ENCODE measurements at places on chromosomes 3 and 15.

- no peak for DNase-seq
These were observed 203.3 kb upstream of the IL12A start for GRCh38 chr3:159785273-159785708.

DNA sequence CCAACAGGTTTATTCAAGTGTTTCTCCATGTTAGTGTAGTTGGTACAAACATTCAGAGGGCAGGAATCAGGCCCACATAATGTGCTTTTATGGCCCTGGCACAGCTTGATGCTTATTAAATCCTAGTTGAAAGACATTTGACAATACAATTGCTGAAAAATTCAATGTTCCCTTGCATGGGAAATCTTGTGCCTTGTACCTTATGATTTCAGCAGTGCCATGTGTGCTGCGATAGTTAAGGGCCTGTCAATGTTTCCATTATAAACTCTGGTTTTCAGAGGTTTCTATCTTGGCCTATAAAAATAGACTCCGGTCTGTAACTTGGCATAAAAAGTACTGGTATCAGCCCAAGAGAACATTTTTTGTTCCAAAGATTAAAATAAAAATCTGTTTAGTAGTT is 207.2 kb downstream of the TBC1D5 start:
- no peak for DNase-seq

GRCh38 chr15:100833417-100834389 is 45.9 kb upstream of the ALDH1A3 start:
- DNase-seq = no peak

- no peak for DNase-seq
These were observed 23.9 kb upstream of the GRIP2 start for GRCh38 chr3:14563946-14564539.

DNA sequence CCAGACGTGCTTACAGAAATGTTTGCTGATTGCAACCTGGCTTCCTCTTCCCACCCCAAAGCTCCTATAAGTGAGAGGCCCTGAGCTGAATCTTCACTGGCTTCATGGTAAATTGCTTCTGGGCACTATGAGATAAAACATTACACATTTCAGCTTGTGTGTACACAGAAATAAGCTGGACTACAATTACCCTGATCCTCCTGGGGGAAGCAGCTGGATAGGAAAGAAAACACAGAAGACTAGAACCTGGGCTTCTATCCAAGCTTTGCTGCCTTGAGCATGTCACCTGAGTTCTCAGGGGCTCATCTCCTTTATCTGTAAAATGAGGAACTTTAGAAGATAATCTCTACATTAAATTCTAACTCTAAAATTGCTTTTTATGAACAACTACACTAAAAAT is 40.3 kb downstream of the THBS1 start:
- DNase-seq = no peak

All from heart right ventricle (tissue), 16 donors.